ENCODE measurements at places on chromosomes 13 and 19.

- DNase-seq: no peak
Observed at GRCh38 chr13:42364613-42365000, 92.7 kb downstream of the AKAP11 start.

- DNase-seq: no peak
Observed at GRCh38 chr19:35074426-35075201, 33.1 kb downstream of the HPN start.

DNA sequence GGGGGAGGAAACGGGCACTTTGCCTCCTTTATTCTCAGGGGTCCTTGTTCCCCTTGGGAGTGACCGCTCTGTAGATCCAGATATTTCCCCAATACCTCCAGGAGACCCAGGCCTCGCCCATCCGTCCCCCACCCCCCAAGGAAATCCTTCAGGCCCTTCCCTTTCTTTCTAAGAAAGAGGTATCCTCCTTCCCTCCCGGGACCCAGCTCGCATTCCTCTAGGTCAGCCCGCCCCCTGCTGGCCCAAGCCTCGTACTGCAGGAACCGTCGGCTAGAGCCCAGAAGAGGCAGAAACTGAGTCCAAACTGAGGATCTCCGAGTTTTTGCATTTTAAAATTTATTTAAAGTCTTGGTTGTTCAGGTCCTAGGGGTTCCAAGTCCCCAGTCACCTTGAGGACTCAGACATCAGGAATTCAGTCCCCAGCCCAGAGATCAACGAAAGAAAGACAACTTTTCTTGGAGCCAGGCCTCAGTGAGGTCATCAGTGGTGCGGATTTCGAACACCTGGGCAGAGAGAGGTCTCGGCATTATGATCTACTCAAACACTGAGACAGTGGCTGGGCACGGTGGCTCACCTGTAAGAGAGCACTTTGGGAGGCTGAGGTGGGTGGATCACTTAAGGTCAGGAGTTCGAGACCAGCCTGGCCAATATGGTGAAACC is 7.5 kb upstream of the LRFN1 start:
- peak; percentile 76 for DNase-seq

GRCh38 chr19:36819130-36819630 is 19.0 kb downstream of the ZNF790 start:
- DNase-seq: no peak

- no peak for DNase-seq
Observed at GRCh38 chr13:58207501-58207900, 576.0 kb downstream of the PCDH17 start.

- DNase-seq: no peak
Observed at GRCh38 chr13:110624766-110625756, 9.7 kb downstream of the NAXD start.

GRCh38 chr19:13109361-13110098 is 6.9 kb upstream of the LYL1 start:
- no peak for DNase-seq

- no peak for DNase-seq
Observed at GRCh38 chr19:51137792-51138425, 4.2 kb upstream of the SIGLEC7 start.

- no peak for DNase-seq
Observed at GRCh38 chr13:64633948-64634347, 2596.2 kb downstream of the PCDH9 start.

DNA sequence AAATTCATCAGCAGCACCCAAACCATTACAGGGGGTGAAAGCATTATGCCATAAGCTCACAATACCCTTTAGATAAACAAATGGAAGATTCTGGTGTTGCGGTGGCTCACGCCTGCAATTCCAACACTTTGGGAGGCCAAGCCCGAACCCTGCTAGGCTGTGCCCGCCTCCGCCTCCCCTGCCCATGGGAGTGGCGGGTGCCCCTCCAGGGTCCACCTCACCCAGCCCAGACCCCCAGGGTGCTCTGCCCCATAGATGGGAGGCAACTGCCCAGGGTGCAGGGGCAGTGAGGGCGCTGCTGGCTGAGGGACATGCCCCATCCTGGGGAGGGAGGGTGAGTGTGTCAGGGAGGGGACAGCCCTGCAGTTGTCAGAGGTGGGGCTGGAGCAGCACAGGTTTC is 10.0 kb upstream of the SIGLECL1 start:
- DNase-seq: no peak

- DNase-seq: no peak
Observed at GRCh38 chr19:58296104-58296503, 9.1 kb upstream of the ERVK3-1 start.

- no peak for DNase-seq
Observed at GRCh38 chr13:35744566-35745178, 268.2 kb upstream of the MAB21L1 start.

DNA sequence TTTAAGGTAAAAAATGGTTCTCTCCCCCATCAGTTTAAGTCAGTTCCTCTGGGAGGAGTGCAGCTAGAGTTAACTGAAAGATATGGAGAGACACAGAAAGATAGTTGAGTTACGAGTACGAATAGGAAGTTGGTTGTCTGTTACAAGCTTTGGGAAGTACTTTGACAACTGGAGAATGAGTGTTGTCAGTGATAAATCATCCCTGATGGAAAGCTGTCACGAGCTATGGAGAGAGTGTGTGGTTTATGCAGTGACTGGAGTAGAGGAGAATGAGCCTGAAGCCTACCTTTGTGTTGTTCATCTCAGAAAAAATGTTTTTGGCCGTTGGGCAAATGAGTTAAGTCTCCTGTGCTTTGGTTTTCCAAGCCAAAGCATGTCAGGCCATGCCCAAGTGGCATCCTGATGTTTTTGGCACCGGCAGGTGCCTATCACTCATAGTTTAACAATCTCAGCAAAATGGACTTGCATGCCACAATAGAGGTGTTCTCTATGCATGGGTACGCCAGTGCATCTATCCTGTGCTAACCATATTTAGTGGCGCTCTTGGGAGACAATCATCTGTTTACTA is 350.2 kb downstream of the IRS2 start:
- no peak for DNase-seq

- DNase-seq: no peak
Observed at GRCh38 chr13:24605923-24606372, 74.3 kb upstream of the ATP12A start.

GRCh38 chr13:32228330-32229041 is 86.7 kb downstream of the ZAR1L start:
- DNase-seq: no peak

DNA sequence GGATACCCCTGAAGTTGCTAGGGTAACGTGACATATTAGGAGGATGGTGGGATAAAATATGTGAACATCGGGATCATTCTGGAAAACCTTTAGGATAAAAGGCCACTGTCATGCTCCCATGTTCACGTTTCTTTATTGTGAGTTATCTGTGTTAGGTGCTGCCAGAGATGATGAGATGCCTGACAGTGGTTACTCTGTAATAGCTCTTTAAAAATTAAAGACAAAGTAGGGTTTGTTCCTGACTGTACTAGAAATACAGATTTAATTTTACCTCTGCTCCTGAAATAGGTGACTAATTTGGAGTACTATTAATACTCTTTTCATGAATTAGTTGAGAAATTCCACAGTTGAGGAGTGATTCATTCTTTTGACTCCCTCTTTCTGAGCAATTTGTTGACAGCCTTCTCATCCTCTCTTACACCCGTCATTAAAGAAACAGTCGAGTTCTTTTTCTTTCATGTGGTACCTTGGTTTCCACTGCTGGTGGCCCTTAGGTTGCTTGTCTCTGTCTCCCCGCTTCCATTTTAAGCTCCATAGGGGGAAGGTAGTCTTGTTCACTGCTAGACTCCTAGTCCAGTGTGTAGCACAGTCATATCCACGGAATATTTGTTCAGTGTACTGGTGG is 28.4 kb downstream of the SAE1 start:
- DNase-seq: no peak

DNA sequence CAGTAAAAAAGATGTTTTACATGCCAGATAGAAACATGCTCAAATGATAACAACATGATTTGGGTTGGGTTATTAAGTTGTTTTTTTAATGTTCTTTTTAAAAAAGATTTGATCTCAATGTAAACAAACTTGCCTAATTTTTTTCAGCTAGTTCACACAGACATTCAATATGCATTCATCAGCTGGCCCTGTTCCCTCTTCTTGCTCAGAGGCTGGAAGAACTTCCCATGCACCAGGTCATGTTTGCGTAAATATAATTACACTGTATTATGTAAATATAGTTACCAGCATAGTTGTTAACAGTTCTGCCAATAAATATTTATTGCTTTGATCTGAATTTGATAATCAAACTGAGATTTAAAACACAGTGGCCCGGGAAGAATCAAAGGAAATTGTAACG is 70.6 kb downstream of the ATP11A start:
- no peak for DNase-seq

DNA sequence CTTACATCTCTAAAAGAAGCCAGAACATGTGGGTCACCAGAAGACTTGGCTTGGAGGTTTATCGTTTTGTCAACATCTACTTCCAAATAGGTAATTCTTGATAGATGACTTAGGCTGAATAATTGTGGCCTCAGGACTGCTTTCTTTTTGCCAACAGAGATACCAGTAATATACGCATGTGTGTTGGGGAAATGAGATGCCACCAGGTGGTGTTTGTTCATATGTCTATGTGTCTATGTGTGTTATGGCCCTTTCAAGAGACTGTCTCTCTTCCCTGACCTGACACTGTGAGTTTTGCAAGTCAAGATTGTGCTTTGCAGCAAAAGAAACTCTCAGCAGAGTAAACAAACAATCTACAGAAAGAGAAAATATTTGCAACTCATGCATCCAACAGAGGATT is 31.6 kb upstream of the METTL21C start:
- no peak for DNase-seq

GRCh38 chr13:46587807-46588418 is 34.9 kb downstream of the LRCH1 start:
- DNase-seq: no peak

DNA sequence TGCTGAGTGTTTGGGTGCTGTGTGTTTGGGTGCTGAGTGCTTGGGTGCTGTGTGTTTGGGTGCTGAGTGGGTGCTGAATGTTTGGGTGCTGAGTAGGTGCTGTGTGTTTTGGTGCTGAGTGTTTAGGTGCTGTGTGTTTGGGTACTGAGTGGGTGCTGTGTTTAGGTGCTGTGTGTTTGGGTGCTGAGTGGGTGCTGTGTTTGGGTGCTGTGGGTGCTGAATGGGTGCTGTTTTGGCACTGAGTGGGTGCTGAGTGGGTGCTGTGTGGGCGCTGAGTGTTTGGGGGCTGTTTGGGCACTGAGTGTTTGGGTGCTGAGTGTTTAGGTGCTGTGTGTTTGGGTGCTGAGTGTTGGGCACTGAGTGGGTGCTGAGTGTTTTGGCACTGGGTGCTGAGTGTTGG is 48.5 kb upstream of the F7 start:
- DNase-seq: no peak

- DNase-seq: no peak
Observed at GRCh38 chr19:291006-291521, at the start of gene PLPP2. TSS of gene PLPP2 (minus strand) at chr19:291403. CDS start at chr19:291336, 67 bp downstream.

DNA sequence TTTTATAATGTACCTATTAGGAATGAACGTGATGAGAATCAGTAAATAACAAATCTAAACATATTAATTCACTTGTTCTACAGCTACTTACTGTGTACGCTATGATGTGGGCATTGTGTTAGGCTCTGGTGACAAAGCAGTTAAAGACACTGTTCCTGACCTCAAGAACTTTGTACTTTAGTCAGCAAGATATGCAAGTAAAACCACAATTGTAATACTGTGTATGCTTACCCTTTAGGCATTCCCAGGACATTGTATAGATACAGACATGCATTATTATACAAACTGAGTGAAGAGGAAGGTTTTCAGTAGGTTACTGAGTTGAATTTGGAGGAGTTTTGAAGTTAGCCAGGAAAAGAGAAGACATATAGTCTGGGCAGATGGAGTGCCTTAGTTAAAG is 435.8 kb downstream of the HS6ST3 start:
- no peak for DNase-seq

DNA sequence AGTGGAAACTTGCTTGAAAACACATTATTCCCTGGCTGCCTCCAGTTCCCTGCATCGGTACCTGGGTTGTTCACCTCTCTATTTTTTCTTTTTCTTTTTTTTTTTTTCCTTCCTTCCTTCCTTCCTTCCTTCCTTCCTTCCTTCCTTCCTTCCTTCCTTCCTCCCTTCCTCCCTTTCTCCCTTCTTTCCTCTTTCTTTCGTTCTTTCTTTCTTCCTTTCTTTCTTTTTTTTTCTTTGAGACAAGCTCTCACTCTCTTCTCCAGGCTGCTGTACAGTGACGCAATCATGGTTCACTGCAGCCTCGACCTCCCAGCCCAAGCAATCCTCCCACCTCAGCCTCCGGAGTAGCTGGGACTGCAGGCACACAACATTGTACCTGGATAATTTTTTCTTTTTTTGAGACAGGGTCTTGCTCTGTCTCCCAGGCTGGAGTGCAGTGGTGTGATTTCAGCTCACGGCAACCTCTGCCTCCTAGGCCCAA is 3.4 kb upstream of the RASAL3 start:
- no peak for DNase-seq

- no peak for DNase-seq
Observed at GRCh38 chr19:13005253-13005652, 10.0 kb downstream of the NFIX start.

- no peak for DNase-seq
Observed at GRCh38 chr13:71242201-71242600, 624.8 kb downstream of the DACH1 start.

- no peak for DNase-seq
Observed at GRCh38 chr13:27006519-27007161, 165.0 kb downstream of the USP12 start.

DNA sequence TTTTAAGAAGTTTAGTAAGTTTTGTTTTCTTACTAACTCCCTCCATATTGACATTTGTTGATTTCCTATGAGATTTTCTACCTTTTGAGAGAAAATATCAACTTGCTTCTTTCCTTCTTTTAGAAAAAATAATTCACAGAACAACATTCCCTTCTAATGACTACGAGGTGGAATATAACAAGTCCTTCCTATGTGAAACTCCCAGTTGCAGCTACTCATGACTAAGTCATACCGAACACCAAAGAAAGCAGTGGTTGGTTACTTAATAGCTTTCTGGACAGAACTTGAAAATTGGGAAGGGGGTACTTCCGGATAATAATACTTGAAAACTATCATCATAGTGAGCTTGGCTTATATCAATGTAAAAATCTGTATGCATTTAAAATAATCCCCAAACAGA is 144.8 kb downstream of the DACH1 start:
- no peak for DNase-seq

Measured in activated CD4-positive, alpha-beta T cell treated with anti-CD3 and anti-CD28 coated beads, Interleukin-2, amount 50 U/mL, for 24 hours (primary cell).